ENCODE measurements at places on chromosomes 7 and 10.

GRCh38 chr7:130363026-130363847, 17.1 kb upstream of the CPA1 start:
- no peak for DNase-seq

- no peak for DNase-seq
These were observed 108.9 kb upstream of the PDCD4 start for GRCh38 chr10:110762849-110763211.

GRCh38 chr7:131934452-131934851, 378.0 kb upstream of the PODXL start:
- no peak for DNase-seq

- no peak for DNase-seq
These were observed 242.8 kb downstream of the MGMT start for GRCh38 chr10:129709627-129710509.

- DNase-seq = no peak
These were observed 208.0 kb downstream of the ZNF365 start for GRCh38 chr10:62582101-62582705.

DNA sequence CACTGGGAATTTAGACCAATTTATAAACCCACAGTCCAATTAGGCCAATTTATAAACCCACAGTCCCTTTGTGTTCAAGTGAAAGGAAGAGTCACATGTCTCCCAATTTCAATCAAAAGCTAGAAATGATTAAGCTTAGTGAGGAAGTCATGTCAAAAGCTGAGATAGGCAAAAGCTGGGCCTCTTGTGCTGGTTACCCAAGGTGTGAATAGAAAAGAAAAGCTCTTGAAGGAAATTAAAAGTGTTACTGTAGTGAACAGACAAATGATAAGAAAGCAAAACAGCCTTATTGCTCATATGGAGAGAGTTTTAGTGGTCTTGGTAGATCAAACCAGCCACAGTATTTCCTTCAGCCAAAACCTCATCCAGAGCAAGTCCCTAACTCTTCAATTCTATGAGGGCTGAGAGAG, 245.0 kb downstream of the HDAC9 start:
- DNase-seq = no peak

DNA sequence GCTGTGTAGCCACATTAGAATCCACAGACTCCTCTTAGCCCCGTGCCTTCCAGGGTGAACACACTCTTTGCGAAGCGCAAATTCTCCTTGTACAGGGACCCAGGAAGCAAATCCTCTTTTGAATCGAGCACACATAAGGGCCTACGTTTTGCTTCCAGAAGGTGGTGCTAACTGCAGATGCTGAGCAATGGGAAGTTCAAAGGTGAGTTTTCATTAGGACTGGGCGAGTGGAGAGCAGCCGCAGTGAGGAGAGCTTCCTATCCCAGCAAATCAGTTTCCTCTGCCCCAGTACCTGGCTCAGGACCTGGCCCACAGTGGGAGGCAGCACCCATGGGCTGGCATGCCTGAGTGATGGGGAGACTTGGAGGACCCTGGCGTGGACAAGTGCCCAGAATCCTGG, 23.5 kb upstream of the GPR26 start:
- DNase-seq = no peak

DNA sequence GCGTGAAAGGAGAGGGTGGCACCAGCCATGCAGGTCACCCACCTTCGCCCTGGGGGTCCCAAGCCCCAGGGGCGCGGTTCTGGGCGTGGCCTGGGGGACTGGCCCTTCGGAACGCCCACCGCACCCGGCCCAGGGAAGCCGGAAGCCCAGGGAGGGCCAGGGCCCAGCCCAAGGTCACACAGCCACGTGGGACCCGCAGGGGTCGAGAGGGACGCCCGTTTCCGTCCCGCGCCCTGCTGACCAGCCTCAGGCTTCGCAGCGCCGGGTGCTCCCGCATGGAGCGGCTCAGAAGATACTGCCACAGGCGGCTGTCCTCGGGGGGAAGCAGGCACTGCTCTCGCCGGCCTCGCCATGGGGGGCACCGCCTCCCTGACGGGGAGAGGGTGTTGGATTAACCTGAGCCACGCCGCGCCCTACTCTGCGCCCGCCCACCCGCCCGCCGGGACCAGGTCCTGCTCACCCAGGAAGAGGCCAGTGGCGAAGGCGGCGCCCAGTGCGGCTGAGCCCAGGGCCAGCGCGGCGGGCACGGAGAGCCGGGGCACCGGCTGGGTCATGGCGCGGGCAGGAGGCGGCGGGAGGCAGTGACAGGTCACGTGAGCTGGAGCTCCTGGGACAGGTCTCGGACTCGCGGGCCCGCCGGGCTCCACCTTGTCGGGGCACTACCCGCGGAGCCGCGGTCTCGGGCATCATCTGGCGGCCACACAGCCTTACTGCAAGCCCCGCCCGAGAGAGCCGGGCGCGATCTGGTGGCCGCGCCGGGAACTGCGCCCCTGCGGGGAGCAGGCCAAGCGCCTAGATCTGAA, at the start of gene COMTD1:
TSS of gene COMTD1 (minus strand) at position 583 of the 803 bp plus-strand sequence. CDS start at position 554, 29 bp downstream.
- DNase-seq = peak; percentile 66

DNA sequence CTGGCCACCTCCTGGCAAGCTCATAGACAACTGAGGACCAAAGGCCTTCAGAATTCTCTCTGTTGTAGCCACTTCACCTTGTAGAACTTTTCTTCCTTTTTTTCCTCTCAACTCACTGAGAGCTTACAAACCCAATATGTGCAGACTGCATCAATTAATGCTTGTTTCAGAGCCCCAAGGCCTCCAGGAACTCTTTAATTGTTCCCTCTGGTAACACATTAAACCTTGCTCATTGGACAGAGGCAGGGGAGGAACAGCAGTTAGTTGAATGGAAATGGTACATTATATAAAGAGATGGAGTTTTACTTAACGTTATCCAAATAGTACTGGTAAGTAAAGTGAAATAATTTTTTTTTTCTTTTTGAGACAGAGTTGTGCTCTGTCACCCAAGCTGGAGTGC, 25.2 kb downstream of the STMP1 start:
- no peak for DNase-seq

- no peak for DNase-seq
These were observed 58.0 kb downstream of the CHST3 start for GRCh38 chr10:72022228-72022627.

DNA sequence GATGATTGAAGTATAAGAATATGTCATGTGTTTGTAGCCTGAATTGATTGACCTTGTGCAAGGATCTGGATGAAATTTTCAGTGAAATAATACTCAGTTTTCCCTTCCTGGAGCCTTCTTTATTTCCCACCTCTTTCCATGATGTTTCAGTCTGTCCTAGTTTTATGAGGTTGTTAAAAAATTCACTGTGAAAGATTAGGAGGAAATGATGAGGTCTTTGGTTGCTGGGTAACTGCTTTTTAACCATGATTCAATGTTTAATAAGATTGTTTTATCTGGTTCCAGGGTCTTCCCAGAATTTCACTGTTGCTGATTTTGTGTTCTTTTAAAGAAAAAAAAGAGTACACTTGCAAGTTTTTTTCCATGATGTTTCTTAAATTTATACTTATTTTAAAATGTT, 221.5 kb downstream of the MBL2 start:
- no peak for DNase-seq

DNA sequence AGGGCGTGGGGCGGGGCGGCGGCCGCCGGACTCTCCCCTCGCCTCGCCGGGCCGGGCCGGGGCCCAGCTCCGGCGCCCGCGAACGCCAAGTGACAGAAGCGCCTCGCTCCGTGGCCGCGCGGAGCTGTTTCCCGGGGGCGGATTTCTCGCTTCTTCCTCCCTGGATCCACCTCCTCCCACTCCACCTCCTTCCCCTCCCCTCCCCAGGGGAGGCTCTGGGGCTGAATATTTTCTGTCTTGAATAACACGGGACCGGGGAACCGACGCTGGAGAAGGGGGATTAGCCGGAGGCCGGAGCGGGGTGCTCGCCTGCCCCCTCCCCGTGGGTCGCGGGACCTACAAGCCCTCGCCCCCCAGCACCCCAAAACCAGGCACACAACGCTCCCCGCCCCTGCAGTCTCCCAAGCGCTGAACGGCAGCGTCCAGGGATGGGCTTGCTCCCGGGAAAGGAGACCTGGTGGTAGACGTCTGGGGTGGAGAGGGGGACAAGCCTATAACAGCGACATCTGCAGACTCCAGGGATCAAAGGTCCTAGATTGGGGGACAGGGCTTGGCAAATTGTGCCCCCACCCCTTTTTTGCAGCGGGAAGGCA, at the start of gene ARHGAP21:
TSS of gene ARHGAP21 (minus strand) at position 100 of the 593 bp plus-strand sequence. CDS start 1,988 bp downstream, outside the sequence.
- DNase-seq = no peak

GRCh38 chr7:131487217-131487616, 69.2 kb downstream of the PODXL start:
- no peak for DNase-seq

DNA sequence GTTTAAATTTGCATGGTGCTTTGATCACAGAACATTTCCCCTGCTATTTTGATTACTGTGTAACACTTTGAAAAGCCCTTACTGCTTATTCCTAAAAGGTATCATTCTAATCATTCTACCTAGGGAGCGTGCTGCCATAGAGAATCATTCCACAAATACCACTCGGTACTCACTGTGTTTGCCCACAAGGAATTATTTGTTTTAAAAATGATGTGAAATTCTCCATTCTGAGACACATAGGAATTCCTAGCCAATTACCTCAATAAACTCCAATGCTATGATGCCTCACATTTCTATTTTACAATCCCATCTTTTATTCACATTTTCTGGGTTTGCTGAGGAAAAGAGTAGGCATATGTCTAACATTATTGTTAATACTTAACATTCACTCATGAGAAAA, 16.2 kb upstream of the TES start:
- no peak for DNase-seq

GRCh38 chr10:30000802-30001571, 58.4 kb downstream of the JCAD start:
- no peak for DNase-seq

DNA sequence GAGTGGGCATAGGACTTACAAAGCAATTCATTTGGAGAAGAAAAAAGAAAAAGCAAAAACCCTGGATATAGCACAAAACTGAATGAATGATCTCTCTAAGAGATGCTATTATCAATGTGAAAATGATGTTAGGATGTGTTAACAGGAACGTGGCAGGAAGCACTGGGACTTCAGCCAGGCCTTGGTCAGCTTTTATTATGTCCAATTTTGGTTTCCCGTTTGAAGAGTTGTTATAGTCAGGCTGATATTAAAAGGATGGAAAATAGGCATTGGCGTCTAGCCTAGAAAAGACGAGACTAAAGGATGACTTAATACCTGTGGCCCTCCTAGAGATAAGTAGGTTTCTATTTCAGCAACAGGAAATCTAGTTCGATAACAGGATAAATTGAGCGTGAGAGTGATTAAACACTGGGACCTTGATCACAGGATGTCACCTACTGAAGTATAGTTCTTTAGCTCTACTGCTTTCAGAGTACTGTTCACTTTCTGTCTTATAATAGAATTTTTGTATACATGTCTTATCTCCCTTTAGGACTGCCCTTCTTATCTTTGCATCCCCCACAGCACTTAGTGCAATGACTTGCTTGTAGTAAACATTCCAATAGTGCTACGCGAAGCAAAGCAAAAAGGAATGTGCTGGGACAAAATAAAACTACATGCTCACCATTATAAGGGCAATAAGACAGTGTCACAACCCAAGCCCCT, 99.8 kb upstream of the AGBL3 start:
- DNase-seq = no peak

DNA sequence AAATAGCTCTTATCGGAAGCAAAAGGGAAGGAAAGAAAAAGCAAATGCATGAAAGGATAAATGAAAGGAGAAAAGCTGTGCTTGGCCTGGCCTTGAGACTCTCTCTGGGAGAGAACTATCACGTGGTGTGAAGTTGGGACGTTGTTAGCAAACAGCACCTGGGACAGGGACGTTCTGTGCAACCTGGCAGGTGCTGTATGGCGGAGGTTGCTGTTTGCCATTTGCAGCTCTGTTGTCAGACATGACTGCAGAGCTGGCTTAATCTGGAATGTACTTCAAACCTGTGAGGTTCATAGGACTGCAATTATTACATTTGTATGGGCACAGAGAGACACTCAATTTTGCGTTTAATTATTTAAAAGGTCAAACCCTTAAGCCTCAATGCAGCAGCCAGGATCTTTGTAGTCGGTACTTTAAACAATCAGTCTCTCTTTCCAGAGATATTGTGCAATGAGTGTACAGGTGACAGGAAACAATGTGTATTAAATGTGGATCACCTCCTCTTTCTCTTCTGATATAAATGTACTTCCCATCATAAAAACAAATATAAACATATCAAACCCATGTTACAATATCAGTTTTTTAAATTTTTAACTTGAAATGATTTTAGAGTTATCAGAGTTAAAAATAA, 800.5 kb upstream of the KCND2 start:
- DNase-seq = no peak

- no peak for DNase-seq
These were observed 6.7 kb downstream of the IFIT5 start for GRCh38 chr10:89421018-89421476.

GRCh38 chr10:20473023-20473760, 423.9 kb downstream of the NEBL start:
- no peak for DNase-seq

DNA sequence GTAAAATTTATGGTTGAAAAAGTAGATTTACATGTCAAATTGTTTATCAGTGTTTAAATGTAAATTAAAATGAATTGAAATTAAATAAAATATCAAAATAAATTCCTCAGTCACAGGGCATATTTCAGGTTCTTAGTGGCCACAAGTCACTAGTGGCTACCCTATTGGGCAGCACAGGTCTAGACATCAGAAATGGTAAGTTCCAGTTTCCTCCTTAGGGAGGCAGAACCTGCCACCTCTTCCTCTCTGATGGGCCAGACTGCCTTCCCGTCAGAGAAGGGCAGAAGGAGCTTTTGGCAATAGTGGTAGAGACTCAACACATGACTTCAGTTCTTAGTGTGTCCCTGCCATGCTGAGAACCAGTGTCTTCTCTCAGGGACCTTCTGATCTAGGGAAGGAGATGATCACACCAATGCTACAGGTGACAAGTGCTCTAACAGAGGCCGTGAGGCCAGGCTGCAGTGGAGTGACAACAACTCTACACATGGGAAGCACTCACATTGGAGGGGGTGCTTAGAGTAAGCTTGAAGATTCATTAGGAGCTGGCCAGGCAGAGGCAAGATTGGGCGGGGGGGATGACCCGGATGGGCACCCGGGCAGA, 14.4 kb upstream of the PCBD1 start:
- DNase-seq = no peak

- DNase-seq = no peak
These were observed 28.3 kb downstream of the EMX2 start for GRCh38 chr10:117570880-117571279.

DNA sequence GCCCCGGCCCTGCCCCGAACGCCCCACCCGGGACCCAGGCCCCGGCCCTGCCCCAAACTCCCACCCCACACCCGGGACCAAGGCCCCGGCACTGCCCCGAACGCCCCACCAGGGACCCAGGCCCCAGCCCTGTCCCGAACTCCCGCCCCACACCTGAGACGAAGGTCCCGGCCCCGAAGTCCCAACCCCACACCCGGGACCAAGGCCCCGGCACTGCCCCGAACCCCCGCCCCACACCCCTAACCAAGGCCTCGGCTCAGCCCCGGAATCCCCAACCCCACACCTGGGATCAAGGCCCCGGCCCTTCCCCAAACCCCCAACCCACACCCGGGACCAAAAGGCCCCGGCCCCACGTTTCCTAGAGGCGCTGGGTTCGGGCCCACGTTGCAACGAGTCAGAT, 1.1 kb upstream of the LARP4B start:
- DNase-seq = no peak

GRCh38 chr10:28906934-28907333, 229.6 kb downstream of the BAMBI start:
- no peak for DNase-seq

- DNase-seq = peak; percentile 70
These were observed at the start of gene CEP55 for GRCh38 chr10:93496322-93497041. Gene CEP55, plus strand, starts transcription at chr10:93496612. Its CDS starts 3,440 bp downstream, at chr10:93500052.
